IMR-90 (cell line): ENCODE measurements at places on chromosomes 16 and 17. TPM values are rescaled to one million over a fixed set of nuclear protein-coding genes. Genes with fewer than 3 reads are reported as not detected.

The KRT17 gene
- total RNA-seq = 2.5 TPM in 2 replicates

The RDM1 gene
- 0.18 TPM in 1 of 2 replicates, not detected in the other for total RNA-seq

The LGALS9C gene
- not detected in 2 replicates for total RNA-seq

The KCNH4 gene
- not detected in 2 replicates for total RNA-seq

The ARSG gene
- 2.9 and 3.1 TPM in 2 replicates for total RNA-seq

The DBF4B gene
- total RNA-seq = 3.6 TPM in 2 replicates

The CBLN1 gene
- not detected in 2 replicates for total RNA-seq

- DNase-seq = peak; percentile 83
Observed at GRCh38 chr17:65027305-65027704, 29.2 kb downstream of the GNA13 start.

GRCh38 chr17:10010752-10011151, 105.7 kb upstream of the RCVRN start:
- no peak for DNase-seq

- DNase-seq = peak; percentile 54
Observed at GRCh38 chr17:14755002-14755401, 454.1 kb downstream of the HS3ST3B1 start.

- no peak for DNase-seq
Observed at GRCh38 chr17:48634493-48635208, 8.5 kb upstream of the HOXB9 start.

- DNase-seq = no peak
Observed at GRCh38 chr16:8904018-8904430, 21.9 kb downstream of the LITAFD start.

GRCh38 chr17:33513769-33514168, 220.7 kb upstream of the ASIC2 start:
- DNase-seq = no peak

DNA sequence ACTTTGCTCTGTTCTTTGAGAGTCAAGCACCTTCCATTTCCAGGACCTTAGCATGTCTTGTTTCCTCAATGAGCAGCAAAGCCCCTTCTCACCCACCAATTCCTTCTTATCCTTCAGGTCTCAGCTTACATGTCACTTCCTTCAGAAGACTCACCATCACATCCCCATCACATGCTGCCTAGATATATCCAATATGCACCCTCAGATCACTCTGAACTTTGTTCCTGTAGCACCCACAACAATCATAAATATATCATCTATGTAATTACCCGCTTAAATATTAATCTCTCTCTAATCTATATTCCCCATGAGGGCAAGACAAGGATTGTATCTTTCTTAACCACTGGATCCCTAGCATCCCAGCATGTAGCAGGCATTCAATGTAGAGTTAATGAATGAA, 30.4 kb downstream of the KANSL1 start:
- no peak for DNase-seq

DNA sequence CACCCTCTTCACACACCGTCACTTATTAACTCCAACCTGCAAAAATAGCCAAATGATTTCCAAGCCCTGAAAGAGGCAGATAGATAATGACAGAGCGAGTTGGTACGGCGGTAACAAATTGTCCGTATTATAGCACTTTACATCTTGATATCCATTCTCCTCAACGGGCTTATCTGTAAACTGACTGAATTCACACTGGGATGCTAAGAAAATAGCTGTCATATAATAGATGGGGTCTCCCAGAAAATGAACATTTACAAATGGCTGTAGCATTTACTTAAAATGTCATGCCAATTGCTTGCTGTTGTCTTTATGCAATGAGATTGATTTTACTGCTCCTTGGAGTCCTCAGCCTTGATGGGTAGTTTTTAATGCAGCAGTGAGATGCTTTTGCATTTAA, 225.8 kb upstream of the SDK2 start:
- no peak for DNase-seq

GRCh38 chr17:962670-963069, 16.9 kb downstream of the NXN start:
- no peak for DNase-seq
